ENCODE measurements at places on chromosomes 1 and 21. TPM values are rescaled to one million over a fixed set of nuclear protein-coding genes. Genes with fewer than 3 reads are reported as not detected.

DENND2C gene
- polyA plus RNA-seq: 3.8 TPM

AGBL4 gene
- polyA plus RNA-seq: 1.00 TPM

DNA sequence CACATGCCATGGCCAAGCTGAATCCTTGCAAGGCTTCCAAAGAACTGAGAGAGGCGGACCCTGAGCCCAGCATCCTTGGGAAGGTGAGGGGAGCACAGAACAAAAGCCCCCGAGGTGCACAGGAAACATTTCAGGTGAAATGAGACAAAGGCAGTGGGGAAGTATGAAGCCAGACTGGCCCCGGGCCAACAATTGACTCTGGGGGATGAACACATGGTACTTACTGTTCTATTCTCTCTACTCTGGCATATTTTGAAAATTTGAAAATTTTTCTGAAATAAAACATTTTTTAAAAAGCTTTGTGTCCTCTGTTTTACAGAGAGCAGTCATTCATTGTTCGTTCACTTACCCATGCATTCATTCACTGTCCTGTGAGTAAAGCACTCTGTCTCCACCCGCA lies 77.7 kb downstream of the GRIK3 start:
- no peak for DNase-seq

GRCh38 chr1:184552446-184552845 lies 165.6 kb downstream of the C1orf21 start:
- DNase-seq: no peak

GRCh38 chr1:29388170-29388569 lies 151.8 kb downstream of the PTPRU start:
- no peak for DNase-seq

DNA sequence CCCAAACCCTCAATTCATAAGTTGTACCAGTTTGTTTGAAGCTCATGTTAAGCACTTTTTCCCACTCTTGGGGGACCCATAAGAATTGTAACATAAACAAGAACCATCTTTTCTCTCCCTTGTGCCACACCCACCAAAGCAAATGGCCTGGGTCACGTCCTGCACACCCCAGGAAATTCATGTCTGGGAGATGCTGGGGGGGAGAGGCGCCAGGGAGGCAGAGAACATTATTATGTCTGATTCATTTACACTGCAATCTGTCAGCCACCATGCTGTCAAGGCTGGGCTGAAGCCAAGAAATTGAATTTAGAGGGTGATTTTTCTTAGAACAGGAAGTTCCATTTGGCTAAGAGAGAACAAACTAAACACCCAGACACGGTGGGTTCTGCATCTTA lies 37.2 kb upstream of the IPO9 start:
- peak; percentile 60 for DNase-seq

Measured in renal cortex interstitium (tissue), 15 donors.